Activated naive CD4-positive, alpha-beta T cell (primary cell): ENCODE measurements at places on chromosomes 1 and 21.

DNA sequence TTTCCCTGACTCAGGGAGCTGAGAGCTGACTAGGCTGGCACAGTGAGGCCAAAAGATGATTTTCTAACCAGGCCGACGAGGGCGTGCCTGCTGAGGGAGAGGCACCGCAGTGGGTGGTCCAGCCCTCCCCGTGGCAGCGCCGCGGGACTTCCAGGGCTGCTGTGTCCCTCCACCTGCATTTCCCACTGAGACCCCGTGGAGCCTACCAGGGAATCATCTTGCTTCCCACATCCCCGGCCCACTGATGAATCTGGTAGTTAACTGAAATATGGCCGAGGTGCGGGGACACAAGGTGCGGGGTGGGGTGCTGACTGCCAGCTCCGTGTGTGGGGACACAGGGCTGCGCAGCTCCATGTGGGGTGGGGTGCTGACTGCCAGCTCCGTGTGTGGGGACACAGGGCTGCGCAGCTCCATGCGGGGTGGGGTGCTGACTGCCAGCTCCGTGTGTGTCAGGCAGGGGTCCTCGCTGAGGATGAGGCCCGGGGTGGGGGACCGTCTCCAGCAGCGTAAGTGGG lies 10.4 kb downstream of the WRAP73 start:
- no peak for DNase-seq

GRCh38 chr1:47023268-47024140 lies at the start of gene CYP4X1:
TSS of gene CYP4X1 (plus strand) at chr1:47023669. CDS start at chr1:47023818, 149 bp downstream.
- DNase-seq, result no peak

- no peak for DNase-seq
These were observed 24.0 kb downstream of the TCEANC2 start for GRCh38 chr1:54077359-54077758.

GRCh38 chr21:14414932-14415508 lies 32.1 kb upstream of the HSPA13 start:
- no peak for DNase-seq

- DNase-seq, result no peak
These were observed 89.7 kb upstream of the IFFO2 start for GRCh38 chr1:19045898-19046880.

GRCh38 chr1:104467590-104467989 lies 717.9 kb downstream of the AMY1C start:
- no peak for DNase-seq

- DNase-seq, result no peak
These were observed 146.6 kb downstream of the SPATA46 start for GRCh38 chr1:162230096-162230495.

DNA sequence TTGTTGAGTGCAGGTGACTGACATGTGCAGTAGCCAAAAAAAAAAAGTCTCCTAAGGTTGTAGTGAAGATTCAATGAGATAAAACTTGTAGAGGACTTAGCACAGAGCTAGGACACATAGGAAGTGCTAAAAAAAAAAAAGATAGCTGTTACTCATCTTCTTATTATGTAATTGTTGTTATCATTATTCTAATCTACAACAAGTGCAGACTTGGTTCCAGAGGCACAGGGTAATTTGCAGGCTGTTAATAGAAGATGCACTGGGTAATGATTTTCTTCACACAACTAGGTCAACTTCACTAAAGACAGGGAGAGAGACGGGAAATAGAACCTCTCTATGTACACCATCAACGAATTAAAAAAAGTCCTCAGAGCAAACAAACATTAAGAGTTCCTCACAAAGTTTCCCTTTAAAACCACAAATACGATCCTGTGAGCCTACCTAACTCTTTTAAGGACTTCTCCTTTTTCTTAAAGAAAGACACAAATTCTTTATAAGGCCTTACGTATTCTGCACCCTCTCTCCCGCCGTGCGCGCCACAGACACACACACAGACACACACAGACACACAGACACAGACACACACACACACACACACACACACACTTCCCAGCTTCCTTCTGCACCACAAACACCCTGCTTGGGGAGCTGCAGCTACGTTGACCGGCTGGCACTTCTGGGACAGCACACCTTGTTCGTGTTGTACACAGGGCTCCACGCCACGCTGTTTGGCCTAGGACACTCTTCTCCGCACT lies 49.8 kb upstream of the GADD45A start:
- DNase-seq, result no peak

- no peak for DNase-seq
These were observed 64.7 kb upstream of the ACTRT2 start for GRCh38 chr1:2956576-2956975.

DNA sequence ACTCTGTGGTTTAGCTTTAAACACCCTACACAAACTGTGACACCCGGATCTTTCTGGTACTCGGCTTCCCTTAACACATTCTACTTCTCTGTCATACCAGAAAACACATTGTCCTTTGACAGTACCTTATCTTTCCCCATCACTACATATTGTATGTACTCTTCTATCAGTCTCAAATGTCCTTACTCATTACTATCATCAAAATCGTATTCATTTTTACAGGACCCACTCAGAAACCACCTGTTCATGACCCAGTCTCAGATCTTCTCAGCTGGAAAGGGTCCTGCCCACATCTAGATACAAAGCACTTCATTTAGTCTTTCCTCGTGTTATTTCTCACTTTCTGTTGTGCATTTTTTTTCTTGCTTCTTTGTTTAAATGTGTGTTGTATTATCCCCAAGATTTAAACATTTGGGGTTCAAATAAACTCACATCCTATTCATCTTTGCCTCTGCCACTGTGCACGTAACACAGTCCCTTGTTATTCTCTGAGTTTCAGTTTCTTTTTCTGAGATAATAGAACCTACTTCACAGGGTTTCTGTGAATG lies 27.7 kb downstream of the CD34 start:
- no peak for DNase-seq

GRCh38 chr1:98157524-98158313 lies 236.9 kb upstream of the DPYD start:
- DNase-seq, result no peak

GRCh38 chr1:86965012-86965826 lies 50.8 kb downstream of the HS2ST1 start:
- DNase-seq, result no peak

- no peak for DNase-seq
These were observed 69.2 kb downstream of the KLHDC7A start for GRCh38 chr1:18549906-18550305.

DNA sequence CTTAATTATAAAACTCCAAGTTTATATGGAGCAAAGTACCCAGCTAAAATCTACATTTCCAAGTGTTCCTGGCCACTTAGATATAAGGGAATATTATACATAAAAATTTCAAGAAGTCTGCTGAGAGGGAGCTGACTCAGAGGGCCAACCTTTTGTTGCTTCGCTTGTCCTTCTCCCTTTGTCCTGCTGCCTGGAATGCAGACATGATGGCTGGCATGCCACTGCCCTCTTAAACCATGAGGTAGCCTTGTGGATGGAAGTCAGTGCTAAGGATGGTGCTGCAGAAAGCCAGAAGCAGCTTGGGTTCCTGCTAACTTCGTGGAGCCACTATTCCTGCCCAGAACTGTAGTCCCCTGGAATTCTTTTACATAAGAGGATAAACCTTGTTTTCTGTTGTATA lies 38.9 kb upstream of the SRP9 start:
- no peak for DNase-seq

DNA sequence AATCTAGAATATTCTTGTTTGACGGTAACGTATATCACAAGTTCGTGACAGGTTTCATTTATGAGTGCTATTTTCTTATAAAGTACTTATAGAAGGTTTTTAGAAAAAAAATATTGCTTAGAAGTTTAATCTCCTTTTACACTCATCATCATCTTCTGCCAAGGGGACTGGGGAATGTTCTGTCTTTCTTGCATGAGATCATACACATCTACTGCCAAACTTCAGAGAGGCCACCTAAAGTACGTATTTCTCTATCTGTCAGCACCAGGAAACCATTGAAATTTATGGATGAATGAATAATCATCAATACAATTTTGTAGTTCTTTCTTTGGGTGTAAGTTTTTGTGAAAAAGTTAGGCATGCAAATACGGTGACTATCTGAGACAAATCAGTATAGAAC lies 245.8 kb downstream of the SPATA17 start:
- DNase-seq, result no peak

GRCh38 chr1:12447849-12448312 lies 170.1 kb downstream of the DHRS3 start:
- DNase-seq, result no peak

GRCh38 chr1:180966744-180967536 lies 54.2 kb downstream of the KIAA1614 start:
- DNase-seq, result no peak

- DNase-seq, result no peak
These were observed 47.1 kb upstream of the IRF2BP2 start for GRCh38 chr1:234656944-234657654.

DNA sequence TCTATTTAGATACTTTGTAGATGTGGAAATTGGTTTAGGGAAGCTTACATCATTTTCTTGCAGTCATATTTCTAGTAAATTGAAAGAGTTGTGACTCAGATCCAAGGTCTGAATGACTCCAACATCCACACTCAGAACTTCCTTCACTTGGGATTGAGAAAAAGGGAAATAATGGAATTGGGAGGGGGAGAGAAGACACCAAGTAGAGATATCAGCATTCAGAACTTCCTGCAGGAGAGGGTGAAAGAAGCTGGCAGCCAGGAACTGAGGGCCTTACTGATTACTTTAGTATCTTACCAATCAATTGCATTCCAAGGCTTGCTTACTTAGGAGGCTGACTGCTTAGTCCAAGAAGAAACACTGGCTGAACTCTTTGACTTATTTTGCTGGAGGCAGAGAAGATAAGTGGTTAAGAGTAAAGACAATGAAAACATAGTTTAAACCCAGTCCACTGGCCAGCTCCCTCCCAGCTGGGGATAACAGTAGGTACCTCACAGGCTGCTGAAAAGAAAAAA lies 21.7 kb downstream of the APP start:
- DNase-seq, result no peak

DNA sequence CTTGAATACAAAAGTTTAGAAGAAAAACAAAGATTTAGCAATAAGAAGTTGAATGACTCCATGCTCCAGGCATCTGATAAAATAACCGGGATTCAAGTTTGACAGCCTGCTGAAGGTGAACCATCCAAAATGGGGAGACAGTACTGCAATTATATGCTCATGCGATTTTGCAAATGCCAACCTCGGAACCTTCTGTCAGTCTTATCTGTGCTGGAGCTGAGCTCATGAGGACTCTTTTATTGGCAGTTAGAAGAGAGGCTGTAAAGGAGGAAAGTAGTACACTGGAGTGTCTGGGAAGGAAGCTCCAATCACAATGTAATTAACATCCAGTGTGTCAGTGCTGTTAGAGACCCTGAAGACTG lies 170.0 kb downstream of the GALNT2 start:
- DNase-seq, result no peak

DNA sequence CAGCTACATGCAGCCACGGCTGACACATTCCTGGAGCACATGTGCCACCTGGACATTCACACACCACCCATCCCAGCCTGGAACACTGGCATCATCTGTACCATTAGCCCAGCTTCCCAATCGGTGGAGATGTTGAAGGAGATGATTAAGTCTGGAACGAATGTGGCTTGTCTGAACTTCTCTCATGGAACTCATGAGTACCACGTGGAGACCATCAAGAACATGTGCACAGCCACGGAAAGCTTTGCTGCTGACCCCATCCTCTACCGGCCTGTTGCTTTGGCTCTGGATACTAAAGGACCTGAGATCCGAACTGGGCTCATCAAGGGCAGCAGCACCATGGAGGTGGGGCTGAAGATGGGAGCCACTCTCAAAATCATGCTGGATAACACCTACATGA lies 25.0 kb upstream of the TRIM33 start:
- no peak for DNase-seq

DNA sequence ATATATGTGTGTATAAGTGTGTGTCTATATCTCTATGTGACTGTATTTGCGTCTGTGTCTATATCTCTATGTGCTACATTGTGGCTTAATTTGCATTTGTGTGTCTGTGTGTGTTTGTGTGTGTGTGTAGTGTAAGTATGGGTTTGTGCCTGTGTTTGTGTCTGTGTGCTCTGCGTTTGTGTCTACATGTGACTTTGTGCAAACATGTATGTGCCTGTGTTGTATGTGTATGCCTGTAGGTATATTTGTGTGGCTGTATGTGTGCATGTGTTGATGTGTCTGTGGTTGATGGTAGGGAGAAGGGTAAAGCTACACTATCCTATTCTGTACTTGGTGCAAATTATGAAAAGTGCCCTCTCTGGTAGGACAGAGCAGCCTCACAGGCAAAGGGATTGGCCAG lies 7.3 kb upstream of the FGGY start:
- no peak for DNase-seq
